Fibroblast of skin of abdomen (primary cell): ENCODE measurements at places on chromosomes 13 and 19.
A peak's percentile ranks its signal among the peaks of the same experiment; 100 is the strongest.

GRCh38 chr13:106197496-106197895 lies 338.0 kb downstream of the EFNB2 start:
- DNase-seq, result no peak

- no peak for DNase-seq
These were observed 101.0 kb upstream of the SPRY2 start for GRCh38 chr13:80441968-80442367.

DNA sequence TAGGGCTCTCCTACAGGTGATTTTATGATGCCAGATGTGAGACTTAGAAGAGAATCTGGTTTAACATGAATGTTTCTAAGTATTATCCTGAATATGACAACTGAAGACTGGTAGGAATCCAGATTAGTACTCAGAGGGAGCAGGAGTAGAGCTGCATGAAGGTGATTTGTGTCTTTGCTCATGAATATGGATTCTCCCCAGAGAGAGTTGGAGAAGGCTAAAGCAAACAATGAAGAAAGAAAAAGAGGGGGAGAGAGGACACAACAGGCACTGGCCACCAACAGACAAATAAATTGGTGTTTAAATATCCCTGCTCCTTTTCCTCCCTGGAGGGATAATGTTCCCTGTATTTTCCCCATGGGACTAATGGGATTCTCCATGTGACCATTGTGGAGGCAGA lies 427.0 kb upstream of the KLF12 start:
- no peak for DNase-seq

DNA sequence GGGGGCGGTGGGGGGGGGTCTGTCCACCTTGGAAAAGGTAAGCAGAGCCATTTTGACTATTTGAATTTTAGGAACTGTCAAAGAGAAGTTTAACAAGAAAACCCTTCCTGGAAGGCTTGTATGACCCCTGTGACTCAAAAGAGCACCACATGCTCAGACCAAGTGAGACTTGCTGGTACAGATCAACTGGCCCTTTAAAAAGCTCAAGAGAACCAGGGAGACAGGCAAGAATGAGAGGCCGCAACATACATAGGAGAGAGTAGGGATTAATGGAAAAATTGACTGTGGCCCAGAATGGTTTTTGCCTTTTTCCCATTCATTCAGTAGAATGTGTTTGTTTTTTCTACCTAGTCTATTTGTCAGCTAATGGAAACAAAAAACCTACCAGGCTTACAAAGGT lies 26.2 kb upstream of the ATP8A2 start:
- DNase-seq, result no peak

- no peak for DNase-seq
These were observed 15.4 kb downstream of the CERS4 start for GRCh38 chr19:8224394-8225145.

DNA sequence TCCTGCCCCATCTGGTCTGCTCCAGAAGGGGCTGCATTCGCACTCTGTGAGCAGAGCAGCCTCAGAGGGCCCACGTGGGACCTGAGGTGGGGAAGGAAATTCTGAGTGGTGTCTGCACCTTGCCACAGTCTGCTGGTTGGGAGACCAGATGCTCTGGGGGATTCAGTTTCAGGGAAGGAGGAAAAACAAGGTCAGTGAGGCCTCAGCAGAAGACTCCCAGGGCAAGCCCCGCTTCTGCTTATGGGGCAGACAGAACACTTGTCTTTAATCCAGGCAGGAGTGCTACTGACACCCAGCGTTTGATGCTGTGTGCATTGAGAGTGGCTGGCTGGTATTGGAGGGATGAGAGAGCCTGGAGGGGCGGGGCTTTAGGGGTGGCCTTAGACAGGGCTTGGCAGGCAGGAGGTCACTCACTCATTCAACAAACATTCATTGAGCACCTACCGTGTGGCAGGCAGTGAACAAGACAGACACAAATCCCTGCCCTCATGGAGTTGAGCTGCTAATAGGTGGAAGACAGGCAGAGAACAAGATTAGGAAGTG lies 4.9 kb upstream of the CLEC17A start:
- DNase-seq, result no peak

DNA sequence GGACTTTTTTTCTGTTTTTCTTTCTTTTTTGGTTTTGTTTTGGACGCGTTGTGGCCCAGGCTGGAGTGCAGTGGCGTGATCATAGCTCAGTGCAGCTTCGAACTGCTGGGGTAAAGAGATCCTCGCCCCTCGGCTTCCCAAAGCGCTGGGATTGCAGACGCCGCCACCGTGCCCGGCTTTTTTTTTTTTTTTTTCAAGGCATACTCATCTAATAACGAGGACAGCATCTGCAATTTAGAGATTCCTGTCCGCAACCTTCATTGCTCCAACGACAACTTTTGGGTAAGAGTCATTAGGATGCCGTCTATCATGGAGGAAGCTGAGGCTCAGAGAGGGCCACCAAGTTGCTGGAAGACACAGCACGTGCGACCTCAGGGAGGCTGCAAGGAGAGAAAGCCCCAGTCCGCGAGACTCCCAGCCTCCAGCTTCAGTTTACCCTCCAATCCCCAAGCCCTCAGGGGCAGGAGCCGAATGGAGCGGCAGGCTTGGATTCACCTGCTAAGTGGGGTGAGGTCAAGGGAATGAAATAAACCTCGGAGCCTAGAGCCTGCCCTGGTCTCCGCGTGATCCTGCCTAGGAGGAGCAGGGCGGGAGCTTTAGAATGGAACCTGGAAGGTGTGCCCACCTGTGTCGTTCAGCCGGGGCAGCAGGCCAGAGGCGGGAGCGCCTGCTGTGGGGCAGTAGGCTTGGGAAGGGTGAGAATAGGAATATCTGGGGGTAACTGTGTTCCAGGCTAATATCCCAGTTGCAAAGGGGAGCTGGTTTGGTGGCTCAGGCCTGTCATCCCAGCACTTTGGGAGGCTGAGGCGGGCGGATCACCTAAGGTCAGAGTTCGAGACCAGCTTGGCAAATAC lies 676 bp upstream of the POLRMT start:
- DNase-seq, result no peak

- no peak for DNase-seq
These were observed 967 bp downstream of the REXO1 start for GRCh38 chr19:1847348-1847683.

DNA sequence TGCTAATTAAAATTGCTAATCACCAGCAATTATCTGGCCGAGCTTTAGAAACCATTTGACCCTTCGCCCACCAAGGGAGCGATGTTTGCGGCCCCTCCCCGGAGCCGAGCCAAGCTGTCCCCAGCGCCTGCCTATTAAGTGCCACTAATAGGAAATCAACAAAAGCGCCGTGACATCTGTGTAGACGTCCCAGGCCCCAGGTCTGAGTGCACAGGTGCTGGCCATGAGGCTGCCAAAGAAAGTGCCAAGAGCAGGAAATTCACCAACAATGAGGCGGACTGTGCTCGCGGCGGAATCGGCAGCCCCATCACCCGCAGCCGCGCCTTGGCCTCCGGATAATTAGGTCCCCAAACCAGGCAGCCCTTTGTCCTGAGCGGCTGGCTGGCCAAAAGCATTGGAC lies 44.5 kb upstream of the SPACA7 start:
- no peak for DNase-seq

GRCh38 chr19:10818301-10819123 lies 17.5 kb downstream of the TMED1 start:
- DNase-seq, result no peak

GRCh38 chr13:69579351-69579750 lies 528.3 kb upstream of the ATXN8OS start:
- DNase-seq, result no peak

DNA sequence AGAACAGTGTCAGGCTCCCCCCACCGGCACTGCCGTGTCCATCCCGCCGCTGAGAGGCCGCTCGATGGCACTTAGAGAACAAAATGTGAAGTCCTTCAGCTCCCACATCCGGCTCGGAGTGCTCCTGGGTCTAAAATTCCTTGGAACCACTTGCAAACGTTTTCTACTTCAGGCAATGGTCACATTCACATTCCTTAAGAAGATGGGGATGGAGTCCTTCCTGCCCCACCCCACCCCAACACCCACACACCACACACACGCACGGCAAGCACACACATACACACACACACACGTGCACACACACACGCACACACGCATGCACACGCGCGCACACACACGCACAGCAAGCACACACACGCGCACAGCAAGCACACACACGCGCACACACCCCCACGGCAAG lies 83.4 kb downstream of the SOX1 start:
- DNase-seq, result no peak

- DNase-seq, result no peak
These were observed 117.3 kb downstream of the ITGBL1 start for GRCh38 chr13:101569807-101570206.

GRCh38 chr19:29628661-29629385 lies 22.7 kb downstream of the POP4 start:
- DNase-seq, result no peak

DNA sequence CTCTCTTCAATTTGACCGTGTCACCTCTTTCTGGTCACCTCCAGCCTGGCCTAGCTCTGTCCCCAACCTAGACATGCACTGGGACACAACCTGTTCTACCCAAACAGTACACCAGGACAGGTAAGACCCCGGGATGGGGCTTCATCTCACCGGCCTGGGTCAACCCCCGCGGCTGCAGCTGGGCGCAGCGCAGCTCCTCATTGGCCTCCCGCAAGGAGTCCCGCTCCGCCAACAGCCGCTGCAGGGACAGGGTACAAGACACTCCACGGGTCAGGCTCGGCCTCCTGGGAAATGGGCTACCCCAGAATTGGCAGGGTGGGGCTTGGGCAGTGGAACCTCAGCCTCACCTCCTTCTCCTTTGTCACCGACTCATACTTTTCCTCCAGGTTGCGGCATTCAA lies 7.7 kb downstream of the HOOK2 start:
- no peak for DNase-seq

- DNase-seq, result no peak
These were observed 5.1 kb upstream of the COMP start for GRCh38 chr19:18796239-18796638.

GRCh38 chr13:98657506-98658085 lies 80.7 kb upstream of the STK24 start:
- DNase-seq, result peak; percentile 31

DNA sequence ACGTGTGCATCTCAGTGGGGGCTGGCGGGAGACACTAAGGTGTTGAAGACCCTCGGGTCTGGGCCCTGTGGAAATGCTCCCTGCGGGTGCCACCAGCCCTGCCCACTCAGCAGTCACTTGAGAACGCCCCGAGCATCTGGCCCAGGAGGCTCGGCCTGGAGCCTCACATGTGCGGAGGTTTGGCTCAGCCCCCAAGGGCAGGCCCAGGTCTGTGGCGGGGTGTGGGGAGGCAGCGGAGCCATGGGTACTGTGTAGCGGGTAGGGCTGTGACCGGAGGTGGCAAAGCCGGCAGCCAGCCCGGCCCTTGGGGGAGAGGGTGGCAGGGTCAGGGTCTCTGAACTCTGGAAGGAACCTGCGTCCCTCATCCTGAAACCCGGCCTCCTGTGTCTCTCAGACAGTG lies 37.6 kb downstream of the MCF2L start:
- DNase-seq, result no peak

- no peak for DNase-seq
These were observed 246.9 kb upstream of the PRR20A start for GRCh38 chr13:56893843-56894242.

DNA sequence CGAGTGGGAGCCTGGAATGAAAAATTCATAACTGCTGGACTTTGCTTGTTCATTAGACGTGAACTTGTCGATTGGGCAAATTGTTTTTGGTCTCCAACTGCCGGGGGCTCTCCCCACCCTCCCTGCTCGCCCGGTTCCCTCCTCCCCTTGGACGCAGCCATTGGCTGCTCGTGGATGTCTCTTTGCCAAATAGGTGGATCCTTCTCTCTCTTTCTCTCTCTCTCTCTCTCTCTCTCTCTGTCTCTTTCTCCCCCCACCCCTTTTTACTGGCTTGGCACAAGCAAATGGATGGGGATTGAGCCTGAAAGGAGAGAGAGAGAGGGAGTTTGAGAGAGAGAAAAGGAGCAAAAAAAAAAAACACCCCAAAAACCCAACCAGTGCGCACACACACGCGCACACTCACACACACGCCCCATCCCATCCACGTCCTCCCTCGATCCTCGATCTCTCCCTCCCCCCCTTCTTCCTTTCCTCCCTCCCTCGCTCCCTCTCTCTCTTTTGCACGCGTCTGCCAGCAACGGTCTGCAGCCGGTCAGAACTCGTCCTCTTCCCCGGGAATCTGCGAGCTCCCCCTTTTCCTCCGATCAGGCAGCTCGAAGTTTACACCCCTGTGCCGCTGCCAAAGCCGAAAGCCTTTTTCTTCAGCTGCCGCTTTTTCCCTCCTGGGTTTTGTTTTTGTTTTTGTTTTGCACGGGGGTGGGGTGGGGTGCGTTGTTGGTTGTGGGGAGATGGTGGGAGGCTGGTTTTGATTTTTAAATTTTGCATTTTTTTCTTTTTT lies 27.8 kb downstream of the NFIX start:
- DNase-seq, result peak; percentile 97

GRCh38 chr13:111289251-111289650 lies 31.2 kb upstream of the TEX29 start:
- DNase-seq, result no peak

DNA sequence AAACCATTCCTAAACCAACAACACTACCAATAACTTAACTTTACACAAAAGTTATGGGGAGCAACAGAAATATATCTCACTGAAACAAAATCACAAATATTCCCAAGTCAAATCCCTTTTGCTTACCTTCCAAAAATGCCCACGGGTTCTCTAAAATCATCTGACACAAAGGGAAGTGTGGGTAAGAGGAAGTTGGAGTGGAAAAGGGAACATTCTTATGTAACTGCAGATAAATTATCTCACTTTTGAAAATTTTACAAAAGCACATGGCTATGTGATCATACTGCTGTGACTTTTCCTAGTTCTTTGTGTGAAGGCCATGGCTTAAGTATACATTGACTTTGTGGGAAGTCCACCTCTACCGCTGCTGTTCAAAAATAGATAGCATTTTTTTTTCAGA lies 350.5 kb downstream of the GPC6 start:
- DNase-seq, result no peak

DNA sequence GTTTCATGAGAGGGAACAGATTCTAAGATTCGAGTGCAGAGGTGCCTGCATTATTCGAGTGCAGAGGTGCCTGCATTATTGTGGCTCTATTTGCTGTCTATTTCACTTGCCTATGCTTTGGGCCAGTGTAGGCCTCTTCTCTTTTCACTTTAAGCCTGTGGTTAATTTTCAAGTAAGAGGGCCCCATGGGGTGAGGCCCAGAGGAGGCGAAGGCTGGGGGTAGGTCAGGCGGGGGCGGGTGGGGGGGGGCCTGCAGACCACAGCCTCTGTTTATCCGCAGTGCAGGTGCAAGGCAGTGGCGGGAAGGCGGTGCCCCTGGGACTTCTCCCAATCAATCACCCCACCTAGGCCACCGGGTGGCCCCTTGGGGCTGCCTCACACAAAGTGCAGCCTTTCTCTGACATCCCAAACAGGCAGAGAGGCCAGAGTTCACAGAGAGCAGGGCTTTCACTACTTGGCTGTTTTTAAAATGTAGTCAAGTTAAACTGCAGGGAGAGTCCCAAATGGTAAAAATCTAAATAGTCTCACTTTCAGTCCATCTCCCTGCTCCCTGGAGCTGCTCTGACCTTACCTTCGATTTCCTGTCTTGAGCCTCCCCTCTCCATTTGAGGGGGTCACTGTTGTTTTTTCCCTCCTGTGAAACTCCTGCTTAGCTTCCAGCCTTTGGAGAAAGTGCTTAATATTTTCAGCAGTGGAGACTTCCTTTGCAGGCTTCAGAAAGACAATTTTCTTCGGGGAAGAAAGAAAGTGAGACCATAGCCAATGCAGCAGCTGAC lies 249.0 kb downstream of the DLEU7 start:
- DNase-seq, result no peak
